CD4-positive, alpha-beta T cell treated with Interleukin-6 for 4 hours (primary cell): ENCODE measurements at places on chromosomes 3 and 15.
A peak's percentile ranks its signal among the peaks of the same experiment; 100 is the strongest.

GRCh38 chr15:78035861-78036476 is 41.5 kb downstream of the TBC1D2B start:
- no peak for DNase-seq

GRCh38 chr3:88416436-88416835 is 266.7 kb downstream of the C3orf38 start:
- DNase-seq, result no peak

DNA sequence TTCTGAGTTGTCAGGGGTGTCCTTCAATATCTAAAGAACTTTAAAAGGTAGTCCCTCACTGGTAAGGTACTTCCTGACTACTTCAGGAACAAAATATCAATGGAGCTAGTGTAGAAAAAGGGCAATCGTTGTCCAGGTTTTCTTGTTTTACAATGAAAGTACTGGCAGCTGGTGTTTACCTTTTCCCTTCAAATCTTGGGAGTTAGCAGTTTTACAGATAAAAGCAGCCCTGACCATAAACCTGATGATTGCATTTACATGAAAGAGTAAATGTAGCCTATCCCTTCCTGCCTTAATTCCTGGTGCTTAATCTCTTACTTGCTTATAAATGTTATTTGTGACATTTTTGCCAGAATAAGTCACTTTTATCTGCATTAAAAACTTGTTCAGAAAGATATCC is 559.9 kb upstream of the ARPP21 start:
- no peak for DNase-seq

DNA sequence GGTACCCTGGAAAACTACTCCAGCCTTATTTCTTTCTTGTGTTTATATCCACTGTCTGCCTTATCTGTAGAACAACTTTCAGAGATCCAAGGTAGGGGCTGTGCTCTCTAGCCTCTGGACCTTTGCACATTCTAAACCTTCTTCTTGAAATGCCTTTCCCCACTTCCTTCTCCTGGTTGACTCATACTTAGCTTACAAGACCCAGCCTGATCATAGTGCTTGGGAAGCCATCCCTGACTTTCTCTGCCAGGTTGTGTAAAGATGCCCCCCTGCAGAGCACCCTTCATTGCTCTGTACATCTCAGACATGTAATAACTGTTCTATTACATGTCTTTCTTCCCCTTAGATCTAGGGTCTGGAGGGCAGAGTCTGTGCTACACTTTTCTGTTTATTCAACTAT is 50.1 kb downstream of the PPM1L start:
- no peak for DNase-seq

DNA sequence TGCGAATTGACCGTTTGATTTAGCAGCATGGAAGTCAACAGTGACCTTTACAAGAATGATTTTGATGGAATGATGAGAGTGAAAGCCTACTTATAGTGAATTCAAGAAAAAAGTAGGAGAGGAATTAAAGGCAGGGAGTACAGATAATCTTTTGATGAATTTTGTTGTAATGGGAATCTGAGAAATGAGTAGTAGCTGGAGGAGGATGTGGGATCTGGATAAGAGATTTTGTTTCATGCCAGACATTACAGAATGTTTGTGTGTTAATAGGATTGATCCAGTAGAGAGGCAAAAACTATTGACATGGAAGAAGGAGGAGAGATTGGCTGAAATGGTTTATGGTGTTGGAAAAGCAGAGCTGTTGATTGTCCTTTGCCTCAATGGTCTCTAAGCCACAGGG is 17.4 kb upstream of the ZNF609 start:
- no peak for DNase-seq

DNA sequence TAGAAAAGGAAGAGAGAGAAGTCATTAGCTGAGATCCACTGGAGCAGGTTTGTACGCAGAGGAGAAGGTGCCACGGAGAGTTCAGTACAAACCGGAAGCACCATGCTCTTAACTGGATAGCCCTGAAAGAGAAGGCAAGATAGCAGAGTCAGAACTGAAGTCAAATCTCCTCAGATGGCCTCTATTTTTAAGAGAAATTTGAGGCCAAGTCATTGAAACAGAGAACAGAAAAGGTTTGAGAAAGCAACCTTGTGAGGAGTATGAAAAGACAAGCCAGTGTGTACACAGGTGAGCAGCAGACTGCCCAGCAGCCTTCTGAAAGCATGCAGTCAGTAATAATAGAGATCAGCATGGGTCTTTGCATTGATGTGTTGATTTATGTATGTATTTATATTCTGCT is 66.1 kb upstream of the SPRED1 start:
- DNase-seq, result no peak

- DNase-seq, result no peak
Observed at GRCh38 chr3:192082730-192083660, 622.0 kb downstream of the PYDC2 start.

- no peak for DNase-seq
Observed at GRCh38 chr3:17942856-17943255, 200.4 kb upstream of the TBC1D5 start.

DNA sequence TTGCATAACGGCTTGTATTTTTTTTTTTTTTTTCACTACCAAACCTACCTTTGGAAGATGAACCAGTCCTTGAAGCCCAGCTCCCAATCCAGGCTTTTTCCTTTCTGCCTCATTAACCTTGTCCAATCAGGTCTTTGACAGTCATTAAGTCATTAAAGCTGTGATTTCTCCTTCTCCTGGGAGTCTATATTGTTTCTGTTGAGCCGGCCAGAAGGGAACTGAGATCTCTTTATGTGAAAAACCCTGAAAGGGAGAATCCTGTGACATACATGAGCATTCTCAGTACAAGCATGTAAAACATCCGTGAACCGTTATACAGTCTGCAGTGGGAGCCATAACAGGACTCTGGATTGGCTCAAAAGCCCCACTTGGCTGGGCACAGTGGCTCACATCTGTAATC is 40.0 kb downstream of the ZNF589 start:
- no peak for DNase-seq

- DNase-seq, result no peak
Observed at GRCh38 chr15:62287066-62287857, 122.2 kb upstream of the C2CD4B start.

- DNase-seq, result peak; percentile 90
Observed at GRCh38 chr15:56245871-56246814, 2.5 kb upstream of the RFX7 start.

DNA sequence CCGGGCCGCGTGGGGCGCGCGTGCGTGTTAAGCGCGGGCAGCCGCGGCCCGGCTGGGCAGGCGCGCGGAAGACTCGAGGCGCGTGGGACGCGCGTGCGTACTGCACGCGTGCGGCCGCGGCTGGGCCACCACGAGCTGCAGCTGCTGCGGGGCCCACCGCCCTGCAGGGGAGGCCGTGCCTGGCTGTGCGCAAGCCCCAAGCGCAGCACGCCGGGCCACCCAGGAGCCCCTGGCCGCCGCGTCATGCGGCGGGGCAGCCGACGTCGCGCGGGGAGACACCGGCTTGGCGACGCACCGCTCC is 590 bp upstream of the TRIM71 start:
- DNase-seq, result no peak

DNA sequence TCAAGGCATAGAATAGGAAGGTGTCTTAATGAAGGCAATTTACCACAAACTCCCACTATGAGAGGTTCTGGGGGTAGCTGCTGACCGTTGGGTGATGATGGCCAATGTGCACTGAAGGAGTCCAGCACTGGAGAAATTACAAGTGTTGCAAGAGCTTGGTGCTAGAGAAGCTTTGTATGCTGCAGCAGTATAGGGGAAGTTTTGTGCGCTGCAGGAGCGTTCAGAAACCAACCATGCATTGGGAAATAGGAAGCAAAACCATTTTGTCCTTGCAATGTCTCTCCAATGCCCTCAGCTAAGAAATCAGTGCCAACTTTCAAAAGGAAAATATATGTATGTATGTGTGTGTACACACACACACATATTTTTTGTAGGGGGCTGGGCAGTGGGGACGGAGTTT is 441.6 kb upstream of the NAALADL2 start:
- no peak for DNase-seq

GRCh38 chr3:172375206-172375850 is 72.9 kb downstream of the GHSR start:
- no peak for DNase-seq

DNA sequence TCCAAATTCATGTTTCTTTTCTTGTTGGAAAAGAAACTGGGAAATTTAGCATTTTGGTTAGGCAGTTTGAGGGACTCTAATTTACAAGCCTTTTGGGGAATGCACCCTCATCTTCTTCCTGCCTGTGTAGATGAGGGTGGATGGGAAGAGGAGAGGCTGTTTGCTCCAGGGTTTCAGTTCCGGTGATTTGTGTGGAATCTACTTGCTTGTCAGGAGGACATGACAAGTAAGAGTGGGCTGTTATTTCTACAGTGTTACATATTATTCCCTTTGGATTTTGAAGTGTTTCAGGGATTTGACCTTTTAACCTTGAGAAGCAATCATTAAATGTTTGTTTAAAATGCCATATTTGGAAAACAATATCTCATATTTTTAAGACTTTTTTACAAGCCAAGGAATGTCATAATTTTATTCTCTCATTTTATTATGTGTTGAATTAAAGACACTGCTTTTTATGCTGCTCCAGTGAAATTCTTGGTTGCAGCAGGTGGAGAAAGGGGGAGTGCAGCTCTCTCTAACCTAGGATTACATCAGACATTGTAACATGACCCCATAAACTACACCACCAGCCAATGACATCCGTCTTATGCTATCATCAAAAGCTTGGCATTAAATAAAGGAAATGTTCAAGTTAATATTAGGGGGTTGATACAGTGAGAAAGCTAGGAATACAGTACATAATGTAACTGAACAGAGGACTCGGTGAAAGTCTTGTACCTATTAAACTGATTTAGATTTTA is 30.2 kb downstream of the PLAAT1 start:
- no peak for DNase-seq

DNA sequence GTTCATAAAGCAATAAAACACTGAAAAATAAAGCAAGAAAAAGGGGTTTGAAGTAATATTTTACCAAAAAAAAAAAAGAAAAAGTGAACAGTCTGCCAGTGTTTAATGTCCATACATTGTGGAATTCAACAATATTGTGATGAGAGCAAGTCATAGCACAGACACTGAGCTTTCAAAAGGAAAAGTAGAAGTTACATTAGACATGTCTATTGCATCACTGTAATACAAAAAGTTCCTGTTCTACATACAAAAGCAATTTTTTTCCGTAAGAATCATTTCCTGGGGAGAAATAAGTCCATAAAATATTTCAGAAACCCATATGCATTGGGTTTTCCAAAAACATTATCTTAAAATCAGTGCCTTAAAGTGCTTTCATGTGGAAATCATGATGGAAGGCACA is 11.8 kb upstream of the HDC start:
- DNase-seq, result no peak

- no peak for DNase-seq
Observed at GRCh38 chr3:122728186-122728585, 47.5 kb downstream of the PARP14 start.

GRCh38 chr3:33395900-33396299 is 44.3 kb downstream of the UBP1 start:
- DNase-seq, result no peak

- no peak for DNase-seq
Observed at GRCh38 chr3:66227915-66228314, 7.1 kb downstream of the SLC25A26 start.

GRCh38 chr15:70099967-70100473 is 2.3 kb upstream of the TLE3 start:
- peak; percentile 29 for DNase-seq

DNA sequence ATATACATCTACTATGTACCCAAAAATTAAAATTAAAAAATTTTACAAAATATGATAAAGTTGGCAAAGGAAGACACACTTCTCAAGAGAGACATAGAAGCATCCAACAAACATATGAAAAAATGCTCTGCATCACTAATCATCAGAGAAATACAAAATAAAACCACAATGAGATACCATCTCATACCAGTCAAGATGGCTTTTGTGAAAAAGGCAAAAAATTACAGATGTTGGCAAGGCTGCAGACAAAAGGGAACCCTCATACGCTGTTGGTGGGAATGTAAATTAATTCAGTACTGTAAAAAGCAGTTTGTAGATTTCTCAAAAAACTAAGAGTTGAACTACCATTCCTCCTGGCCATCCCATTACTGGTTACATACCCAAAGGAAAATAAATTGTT is 581.7 kb upstream of the CCDC54 start:
- DNase-seq, result no peak

- no peak for DNase-seq
Observed at GRCh38 chr3:95356764-95357501, 1294.1 kb downstream of the NSUN3 start.

- no peak for DNase-seq
Observed at GRCh38 chr3:171956181-171956683, 83.1 kb upstream of the FNDC3B start.

DNA sequence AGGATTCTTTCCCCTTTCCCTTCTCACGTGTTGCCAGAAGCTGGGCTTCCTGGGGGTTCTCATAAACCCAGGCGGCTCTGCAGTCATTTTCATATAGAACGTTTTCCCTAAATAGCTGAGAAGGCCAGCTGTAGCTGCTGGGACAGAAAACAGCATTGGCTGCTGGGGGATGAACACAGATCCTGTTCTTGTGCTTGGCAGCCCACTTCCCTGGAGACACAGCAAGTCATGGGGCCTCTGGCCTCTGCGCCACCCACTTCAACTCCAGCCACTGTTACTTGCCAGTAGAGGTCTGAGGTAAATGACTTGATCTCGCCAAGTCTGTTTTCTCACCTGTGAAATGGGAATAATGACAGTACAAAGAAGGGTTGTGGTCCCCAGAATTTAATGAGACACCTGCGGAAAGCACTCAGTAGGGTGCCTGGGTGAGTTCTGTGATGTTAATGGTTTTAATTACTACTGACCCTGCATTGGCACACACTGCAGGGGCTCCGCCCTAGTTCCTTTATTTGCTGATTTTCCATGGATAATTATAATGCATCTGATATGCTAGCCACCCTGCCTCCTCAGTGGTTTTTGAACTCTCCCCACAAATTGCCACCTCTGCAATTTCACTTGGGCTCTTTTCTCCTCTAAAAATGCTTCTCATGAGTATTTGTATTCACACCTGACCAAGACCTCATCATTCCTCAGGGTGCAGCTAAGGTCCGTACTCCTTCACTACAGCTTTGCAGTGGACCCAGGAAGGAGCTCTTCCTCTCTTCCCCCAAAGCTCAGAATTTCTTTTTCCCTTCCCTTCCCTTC is 274.7 kb downstream of the RPLP1 start:
- DNase-seq, result no peak

GRCh38 chr3:81839504-81840094 is 78.2 kb upstream of the GBE1 start:
- no peak for DNase-seq

GRCh38 chr15:92893200-92893599 is 6.9 kb upstream of the CHD2 start:
- no peak for DNase-seq

DNA sequence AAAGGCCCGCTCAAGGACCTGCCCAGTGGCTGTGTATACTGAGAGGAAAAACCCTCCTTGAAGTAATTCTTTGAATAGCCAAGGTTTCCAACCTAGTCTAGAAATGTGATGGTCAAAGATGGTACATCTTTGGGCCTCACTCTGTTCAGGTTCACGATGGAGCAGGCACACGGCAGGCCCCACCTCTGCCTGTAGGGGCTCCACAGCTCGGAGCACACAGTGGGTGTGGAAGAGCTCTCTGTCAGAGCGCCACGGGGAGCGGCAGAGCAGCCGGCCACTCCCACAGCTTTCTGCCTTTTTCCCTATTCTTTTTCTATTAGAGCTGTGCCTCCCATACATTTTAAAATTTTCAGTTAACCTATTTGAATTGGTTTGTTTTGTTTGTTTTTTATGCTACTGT is 89.5 kb downstream of the CTNNB1 start:
- DNase-seq, result no peak

- no peak for DNase-seq
Observed at GRCh38 chr15:45112143-45112590, 1.8 kb downstream of the DUOX2 start.

GRCh38 chr15:58715266-58715917 is 34.1 kb downstream of the ADAM10 start:
- no peak for DNase-seq

GRCh38 chr3:72134989-72135451 is 350.1 kb upstream of the PROK2 start:
- DNase-seq, result no peak
